ENCODE measurements at places on chromosomes 16 and 17. TPM values are rescaled to one million over a fixed set of nuclear protein-coding genes. Genes with fewer than 3 reads are reported as not detected.

The ALDH3A1 gene
- total RNA-seq: 1.8 TPM

The PGAP6 gene
- 34.0 TPM for total RNA-seq

GRCh38 chr16:50386139-50386538 is 17.4 kb upstream of the BRD7 start:
- H3K36me3 ChIP-seq: no peaks in the 10 kb centered on the region
- DNase-seq: no peak
- no peak overlapping the region for H3K4me3 ChIP-seq

DNA sequence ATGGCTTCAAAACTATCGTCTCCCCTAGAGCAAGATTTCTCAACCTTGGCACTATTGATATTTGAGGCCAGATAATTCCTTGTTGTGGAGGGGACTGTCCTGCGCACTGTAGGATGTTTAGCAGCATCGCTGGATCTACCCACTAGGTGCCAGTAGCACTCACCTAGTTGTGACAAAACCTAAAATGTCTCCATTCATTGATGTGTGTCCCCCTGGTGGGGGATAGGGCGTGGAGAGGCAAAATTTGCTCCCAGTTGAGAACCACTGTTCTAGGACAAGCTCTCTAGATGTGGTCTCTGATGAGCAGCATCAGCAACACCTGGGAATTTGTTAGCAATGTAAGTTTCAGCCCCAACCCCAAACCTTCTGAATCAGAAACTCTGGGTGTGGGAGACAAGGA is 259.0 kb downstream of the XYLT1 start:
- DNase-seq: no peak
- H3K27ac ChIP-seq: no peak overlapping the region
- H3K4me3 ChIP-seq: no peak overlapping the region
- no peaks in the 10 kb centered on the region for H3K4me1 ChIP-seq
- no peaks in the 10 kb centered on the region for H3K27me3 ChIP-seq

DNA sequence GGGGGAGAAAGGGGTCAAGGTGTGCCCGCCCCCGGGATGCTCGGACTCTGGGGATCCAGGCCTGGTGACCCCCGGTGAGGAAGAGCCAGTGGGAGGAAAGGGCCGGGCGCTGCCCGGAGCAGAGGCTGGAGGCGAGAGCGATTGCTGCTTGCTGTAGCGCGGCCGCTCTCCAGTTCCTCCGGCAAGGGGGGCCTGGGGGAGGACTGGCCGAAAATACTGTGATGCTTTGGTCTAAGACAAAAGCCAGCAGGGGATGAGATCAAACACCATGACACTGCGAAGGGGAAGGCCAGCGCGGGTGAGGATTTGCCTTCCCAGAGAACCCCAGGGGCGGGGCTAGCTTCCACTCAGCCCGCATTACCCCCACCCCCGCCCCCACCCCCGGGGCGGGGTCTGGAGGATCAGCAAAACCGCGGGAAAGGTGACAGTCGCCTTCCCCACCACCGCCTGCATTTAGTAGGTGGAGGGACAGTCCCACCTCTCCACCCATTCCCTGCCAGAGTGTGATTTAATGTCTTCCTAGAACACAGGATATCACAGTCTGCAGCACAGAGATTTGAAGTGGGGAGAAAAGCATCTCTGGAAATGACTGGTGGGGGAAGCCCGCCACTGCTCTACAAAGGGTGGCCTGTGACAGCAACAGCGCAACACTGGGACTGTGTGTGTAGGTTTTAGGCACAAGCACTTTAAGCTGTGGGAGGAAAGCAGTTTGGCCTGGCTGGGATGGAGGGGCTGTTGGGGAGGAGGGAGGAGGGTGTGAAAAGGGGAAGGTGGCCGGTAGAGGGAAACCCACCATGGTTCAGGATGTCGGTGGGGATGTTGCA is 25.7 kb downstream of the MRC2 start:
- H3K4me1 ChIP-seq: no peaks in the 10 kb centered on the region
- no peaks in the 10 kb centered on the region for H3K36me3 ChIP-seq
- no peaks in the 10 kb centered on the region for H3K27me3 ChIP-seq

Data from right atrium auricular region (tissue), 2 donors.